Right atrium auricular region (tissue), 2 donors: ENCODE measurements at places on chromosomes 13 and 19. TPM values are rescaled to one million over a fixed set of nuclear protein-coding genes. Genes with fewer than 3 reads are reported as not detected.

The VSTM1 gene
- not detected for total RNA-seq

The ATP5F1D gene
- total RNA-seq: 193 TPM

The CRTC1 gene
- total RNA-seq: 5.8 TPM

The PGLYRP1 gene
- total RNA-seq: not detected

The IGFL1 gene
- not detected for total RNA-seq

The DPY19L3 gene
- total RNA-seq: 14.6 TPM

The ZNF562 gene
- 17.1 TPM for total RNA-seq

The CACNG8 gene
- total RNA-seq: 0.24 TPM

The RYR1 gene
- total RNA-seq: 0.33 TPM

The PPM1N gene
- total RNA-seq: not detected

The TMPRSS9 gene
- not detected for total RNA-seq
